ENCODE measurements at places on chromosomes 3 and 15.

DNA sequence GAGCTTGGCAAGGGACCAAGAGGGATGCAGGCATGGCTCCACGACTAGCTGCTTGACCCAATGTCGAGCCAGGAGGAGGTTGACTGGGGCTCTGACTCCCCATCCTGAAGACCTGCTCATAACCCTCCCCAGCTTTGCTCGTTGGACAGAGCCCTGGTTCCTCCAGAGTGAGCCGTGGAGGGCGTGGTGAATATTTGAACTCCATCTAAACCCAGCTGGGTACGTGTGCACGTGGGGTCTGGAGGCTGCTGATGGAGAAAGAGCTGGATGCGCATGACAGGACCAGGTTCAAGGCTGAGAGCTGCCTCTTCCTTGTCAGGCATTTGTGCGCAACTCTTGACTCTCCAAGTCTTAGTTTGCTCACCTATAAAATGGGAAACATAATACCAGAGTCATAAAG, 282.8 kb downstream of the TLE3 start:
- no peak for DNase-seq

GRCh38 chr3:135246027-135246426, 451.0 kb downstream of the EPHB1 start:
- no peak for DNase-seq

GRCh38 chr3:49140080-49140479, 7.2 kb upstream of the LAMB2 start:
- DNase-seq = no peak

DNA sequence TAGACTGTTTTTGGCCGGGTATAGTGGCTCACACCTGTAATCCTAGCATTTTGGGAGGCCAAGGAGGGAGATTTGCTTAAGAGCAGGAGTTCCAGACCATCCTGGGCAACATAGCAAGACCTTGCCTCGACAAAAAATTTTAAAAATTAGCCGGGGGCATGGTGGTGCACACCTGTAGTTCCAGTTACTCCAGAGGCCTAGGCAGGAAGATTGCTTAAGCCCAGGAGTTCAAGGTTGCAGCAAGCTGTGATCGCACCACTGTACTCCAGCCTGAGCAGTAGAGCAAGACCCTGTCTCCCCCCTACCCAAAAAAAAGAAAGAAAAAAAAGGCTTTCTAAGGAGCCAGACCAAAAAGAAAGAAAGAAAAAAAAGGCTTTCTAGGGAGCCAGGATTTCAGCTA, 36.7 kb downstream of the TMOD3 start:
- no peak for DNase-seq

DNA sequence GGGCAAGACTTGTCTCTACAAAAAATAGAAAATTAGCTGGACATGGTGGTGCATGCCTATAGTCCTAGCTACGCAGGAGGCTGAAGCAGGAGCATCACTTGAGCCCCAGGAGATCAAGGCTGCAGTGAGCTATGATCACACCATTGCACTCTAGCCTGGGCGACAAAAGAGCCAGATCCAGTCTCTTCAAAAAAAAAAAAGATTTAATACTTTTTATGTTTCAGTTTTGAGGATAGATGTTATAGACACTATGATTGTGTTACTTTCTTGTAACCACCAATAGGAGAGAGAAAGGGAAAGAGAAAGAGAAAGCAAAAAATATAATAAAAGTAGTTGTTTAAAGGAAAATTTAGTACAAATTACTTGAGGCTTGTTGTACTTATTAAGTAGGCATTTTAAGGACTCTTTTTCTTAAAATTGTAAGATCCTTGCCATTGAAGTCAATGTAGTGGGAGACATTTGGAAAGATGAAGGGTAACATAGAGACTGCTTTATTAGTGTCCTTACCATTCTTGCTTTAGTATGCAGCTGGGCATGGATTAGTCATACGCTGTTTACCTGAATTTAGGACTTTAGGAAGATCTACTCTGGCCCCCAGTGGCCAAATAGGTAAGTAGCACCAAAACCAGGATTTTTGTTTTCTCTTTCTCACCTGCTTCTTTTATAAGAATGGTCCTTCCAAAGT, 35.1 kb upstream of the ZDHHC23 start:
- DNase-seq = peak; percentile 5

GRCh38 chr3:159992589-159992988, 4.0 kb downstream of the IL12A start:
- no peak for DNase-seq

DNA sequence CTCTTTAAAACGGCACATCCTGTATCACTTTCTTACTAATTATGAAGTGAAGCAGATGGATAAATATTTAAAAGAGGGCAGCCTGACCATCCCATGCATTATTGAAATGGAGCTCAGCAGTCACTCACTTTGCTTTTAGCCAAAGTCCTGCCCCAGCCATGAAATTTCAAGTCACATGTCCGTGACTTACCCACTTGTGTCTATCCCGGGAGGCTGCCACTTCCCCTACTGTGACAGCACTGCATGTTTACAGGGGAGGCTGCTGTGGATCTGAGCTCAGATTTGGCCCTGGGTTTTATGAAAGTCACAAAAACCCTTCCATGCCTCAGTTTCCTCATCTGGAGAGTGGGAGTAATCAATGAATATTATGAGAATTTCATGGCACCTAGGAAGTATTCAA, 17.9 kb upstream of the LRRK1 start:
- no peak for DNase-seq

DNA sequence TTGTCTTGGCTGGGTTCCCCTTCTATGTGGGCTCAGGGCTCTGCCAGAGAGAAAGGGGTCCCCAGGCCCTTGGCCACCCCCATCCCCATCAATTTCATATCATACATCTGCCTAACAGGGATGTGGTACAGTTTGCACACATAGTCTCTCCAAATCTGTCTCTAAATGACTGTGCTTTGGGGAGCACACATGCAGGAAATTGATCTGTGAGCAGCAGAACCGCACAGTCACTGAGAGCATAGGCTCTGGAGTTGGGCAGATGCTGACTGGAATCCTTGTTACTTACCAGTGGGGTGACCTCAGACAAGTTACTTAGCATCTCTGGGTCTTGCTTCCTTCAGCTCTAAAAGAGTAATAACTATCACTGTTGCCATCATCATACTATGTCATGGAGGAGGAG, 273.9 kb downstream of the ABHD5 start:
- no peak for DNase-seq

DNA sequence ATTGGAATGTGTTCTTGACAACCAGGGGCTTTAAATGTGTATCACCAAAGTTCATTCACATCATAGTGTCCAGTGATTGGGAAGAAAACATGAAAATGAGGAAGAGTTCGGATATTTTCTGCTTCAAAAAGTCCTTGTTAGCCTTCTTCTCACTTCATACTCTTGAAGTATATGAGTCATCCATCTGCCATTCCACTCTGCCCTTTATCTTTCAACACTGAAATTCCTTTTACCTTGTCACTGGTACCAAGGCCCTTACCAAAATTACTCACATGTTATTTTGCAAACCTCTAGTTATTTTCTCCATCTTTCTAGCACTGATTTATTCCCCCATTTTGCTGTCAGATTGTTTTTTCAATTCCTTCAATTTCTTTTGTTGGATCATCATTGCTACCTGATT, 32.5 kb downstream of the OR5H15 start:
- DNase-seq = no peak

DNA sequence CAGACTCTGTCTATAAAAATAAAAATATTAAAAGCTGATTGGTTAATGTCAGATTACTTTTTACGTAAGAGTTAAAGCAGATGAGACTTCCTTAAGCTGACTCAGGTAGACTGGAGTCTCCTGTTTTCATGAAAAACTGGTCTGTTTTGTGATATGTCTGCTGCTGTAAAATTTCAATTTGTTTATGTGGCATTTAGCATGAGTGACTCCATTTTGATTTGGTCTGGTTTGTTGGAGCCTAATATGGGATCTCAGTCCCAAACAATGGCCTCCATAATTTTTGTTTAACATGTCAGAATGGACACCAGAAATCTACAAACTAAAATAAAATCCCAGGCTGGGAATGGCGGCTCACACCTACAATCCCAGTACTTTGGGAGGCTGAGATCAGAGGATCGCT, 57.8 kb upstream of the LEKR1 start:
- no peak for DNase-seq

Measured in right kidney (tissue), 9 donors.